T-cell (primary cell): ENCODE measurements at places on chromosomes 2 and 18.

DNA sequence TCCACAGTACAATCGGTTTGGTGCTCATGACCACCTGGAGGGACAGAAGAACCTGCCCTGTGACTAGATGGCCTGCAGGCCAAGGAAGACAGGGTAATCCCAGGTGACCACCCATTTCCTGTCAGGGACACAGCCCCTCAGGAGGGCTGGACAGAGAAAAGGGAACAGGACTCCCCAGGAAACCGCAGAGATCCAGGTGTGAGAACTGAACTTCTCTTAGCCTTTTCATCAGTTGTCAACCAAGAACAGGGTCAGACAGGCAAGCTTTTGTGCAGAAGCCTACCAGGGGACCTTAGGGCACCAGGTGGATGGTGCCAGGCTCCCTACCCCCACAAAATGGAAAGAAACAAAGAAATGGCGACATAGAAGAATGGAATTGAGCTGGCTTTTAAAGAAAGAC lies 132.3 kb downstream of the HDAC4 start:
- no peak for DNase-seq

DNA sequence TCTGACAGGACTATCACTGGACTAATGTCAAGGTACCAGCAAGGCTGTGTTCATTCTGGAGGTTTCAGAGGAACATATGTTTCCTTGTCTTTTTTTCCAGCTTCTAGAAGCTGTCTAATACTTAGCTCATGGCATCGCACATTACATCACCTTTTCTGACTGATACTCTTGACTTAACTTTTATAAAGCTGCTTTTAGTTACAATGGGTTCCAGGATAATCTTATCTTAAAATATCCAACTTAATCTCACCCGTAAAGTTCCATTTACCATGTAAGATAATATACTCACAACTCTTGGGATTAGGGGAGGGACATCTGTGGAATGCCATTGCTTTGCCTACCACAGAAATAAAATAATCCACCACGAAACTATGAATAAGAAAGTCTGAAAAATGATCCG lies 394.2 kb downstream of the CDH19 start:
- no peak for DNase-seq

DNA sequence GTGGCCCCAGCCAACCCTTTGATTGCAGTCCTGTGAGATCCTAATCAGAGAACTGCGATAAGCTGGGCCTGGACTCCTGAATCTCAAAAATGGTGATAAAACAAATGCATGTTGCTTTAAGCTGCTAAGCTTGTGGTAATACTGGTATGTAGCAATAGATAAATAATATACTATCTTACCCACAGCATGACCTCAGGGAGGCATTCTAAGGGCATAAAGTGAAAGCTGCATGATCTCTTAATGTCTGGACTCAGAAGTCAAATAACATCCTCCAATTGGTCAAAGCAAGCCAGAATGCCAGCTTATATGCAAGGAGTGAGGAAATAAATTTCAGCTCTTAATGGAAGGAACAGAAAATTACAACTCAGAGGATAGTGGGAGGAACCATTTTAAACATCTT lies 246.1 kb downstream of the FSIP2 start:
- DNase-seq, result no peak

DNA sequence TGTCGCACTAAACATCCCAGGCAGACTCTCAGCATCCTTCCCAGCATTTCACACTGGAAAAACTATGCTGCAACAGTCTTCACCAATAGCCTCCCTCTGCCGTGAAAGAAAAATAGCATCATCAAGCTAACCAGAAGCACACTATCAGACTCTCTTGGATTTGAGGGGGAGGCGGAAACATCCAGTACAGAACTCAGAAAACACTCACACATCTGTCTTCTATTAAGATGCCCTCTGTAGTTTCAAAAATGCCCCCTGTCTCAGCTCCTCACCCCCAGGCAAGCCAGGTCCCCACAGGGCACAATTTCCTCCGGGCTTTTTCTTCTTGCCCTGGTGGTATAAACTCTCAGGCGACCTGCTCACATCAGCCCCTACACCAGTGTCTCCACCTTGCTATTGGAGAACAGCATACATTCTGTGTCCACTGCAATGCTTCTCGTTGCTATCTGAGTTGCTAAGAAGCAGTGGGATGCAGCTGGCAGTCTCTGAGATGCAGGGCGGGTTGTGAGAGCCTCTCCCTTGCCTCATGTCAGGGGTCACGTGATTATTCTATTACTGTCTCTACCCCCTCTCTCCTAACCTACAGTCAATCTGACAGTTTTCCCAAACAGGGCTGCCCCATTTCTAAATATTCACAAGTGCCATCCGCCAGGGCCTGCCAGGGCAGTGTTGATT lies 189.9 kb downstream of the INO80D start:
- DNase-seq, result no peak

GRCh38 chr2:121075641-121076497 lies 209.1 kb downstream of the TFCP2L1 start:
- DNase-seq, result no peak

- peak; percentile 39 for DNase-seq
These were observed 51.8 kb downstream of the MTHFD2 start for GRCh38 chr2:74250189-74250631.

DNA sequence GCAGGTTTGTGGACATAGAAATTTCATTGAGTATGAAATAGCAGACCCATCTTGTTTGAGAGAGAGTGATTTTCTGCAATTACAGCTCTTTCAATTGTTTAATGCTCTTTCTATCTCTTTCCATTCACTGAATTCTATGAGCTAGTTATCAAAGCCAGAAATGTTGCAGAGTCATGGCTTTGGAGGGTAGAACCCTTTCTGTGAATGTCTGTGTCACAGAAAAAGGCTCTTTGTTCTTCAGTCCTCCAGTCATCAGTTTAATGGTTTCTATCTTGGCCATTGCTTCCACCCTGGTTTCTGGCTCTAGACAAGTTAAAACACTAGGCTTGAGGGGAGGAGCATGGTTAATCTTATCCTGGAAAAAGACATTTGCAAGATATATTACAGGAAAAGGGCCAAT lies 655.0 kb downstream of the STK39 start:
- DNase-seq, result no peak

GRCh38 chr18:69556228-69556627 lies 155.5 kb downstream of the DOK6 start:
- no peak for DNase-seq

GRCh38 chr2:232386490-232386739 lies 7.9 kb downstream of the ALPP start:
- DNase-seq, result no peak

GRCh38 chr2:145845207-145845894 lies 1325.4 kb upstream of the ZEB2 start:
- DNase-seq, result no peak

DNA sequence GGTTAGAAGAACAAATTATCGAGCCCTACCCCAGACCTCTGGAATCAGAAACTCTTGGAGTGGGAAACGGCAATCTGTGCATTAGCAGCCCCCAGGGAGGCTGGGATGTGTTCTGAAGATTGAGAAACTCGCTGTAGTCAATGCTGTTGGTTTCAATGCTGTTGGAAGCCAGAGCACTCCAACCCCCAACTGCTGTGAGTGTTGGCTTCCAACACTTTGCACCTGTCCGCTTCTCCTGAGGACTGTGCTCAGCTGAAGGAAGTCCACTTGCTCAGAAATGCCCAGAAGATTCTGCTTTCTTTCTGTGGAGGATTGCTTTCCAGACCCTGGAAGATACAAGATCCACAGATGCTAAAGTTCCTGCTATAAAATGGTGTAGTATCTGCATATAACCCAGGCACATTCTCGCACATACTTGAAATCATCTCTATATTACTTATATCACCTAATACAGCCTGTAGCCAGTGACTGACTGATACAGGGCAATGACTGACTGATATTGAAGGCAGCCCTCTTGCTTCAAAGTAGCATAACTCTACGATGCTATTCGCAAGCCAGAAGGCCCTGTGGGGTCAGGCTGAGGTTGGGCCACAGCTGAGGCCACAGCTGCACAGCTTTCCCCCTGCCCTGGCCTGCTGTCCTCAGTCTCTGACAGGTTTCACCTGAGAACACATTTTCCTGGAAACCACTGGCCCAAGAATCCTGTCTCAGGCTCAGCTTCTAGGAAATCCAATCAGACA lies 757.7 kb upstream of the ID2 start:
- no peak for DNase-seq

- DNase-seq, result no peak
These were observed 128.6 kb downstream of the DTNA start for GRCh38 chr18:34838669-34839068.
